Pons (tissue), 1 donor: ENCODE measurements at places on chromosomes 5 and 9.
A peak's percentile ranks its signal among the peaks of the same experiment; 100 is the strongest.

- peak; percentile 46 for DNase-seq
Observed at GRCh38 chr9:4666042-4666699, at the start of gene SPATA6L. Gene SPATA6L, minus strand, starts transcription at chr9:4666480. Its CDS starts 230 bp downstream, at chr9:4666250.

- no peak for DNase-seq
Observed at GRCh38 chr5:50745221-50745910, 78.9 kb downstream of the PARP8 start.

GRCh38 chr5:38780316-38780715 lies 65.5 kb upstream of the OSMR start:
- no peak for DNase-seq

DNA sequence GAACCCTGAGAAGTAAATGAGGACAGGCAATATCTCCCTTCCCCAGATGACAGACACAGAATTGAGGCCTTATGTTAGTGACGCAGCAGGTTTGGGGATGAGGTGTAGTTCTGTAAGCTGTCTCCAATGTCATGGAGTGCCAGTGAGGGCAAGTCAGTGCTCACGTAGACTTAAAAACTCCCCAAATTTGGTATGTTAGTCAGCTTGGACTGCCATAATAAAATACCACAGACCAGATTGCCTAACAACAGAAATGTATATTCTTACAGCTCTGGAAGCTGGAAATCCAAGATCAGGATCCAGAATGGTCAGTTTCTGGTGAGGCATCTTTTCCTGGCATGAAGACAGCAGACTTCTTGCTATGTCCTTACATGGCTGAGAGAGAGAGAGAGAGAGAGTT lies 14.9 kb downstream of the FOXI1 start:
- DNase-seq = no peak

- no peak for DNase-seq
Observed at GRCh38 chr9:136808806-136809158, 1.0 kb downstream of the RABL6 start.

DNA sequence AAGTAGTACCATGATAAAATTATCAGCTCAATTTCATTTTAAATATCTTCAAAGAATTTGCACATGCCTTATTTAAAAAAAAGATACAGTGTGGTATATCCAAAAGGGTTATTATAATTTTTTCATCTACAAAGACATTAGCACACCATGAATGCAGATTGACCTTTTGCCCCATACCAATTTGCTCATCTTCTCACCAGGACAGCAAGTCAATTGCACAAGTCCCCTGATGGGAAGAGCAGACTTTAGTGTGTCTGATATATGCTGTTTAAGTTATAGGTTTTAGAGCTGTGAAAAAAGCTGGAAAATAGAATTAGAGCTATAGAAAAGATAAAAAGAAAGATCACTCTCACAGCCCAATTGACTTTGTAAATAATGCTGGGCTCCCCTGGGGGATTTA lies 325.8 kb upstream of the CDH6 start:
- no peak for DNase-seq

DNA sequence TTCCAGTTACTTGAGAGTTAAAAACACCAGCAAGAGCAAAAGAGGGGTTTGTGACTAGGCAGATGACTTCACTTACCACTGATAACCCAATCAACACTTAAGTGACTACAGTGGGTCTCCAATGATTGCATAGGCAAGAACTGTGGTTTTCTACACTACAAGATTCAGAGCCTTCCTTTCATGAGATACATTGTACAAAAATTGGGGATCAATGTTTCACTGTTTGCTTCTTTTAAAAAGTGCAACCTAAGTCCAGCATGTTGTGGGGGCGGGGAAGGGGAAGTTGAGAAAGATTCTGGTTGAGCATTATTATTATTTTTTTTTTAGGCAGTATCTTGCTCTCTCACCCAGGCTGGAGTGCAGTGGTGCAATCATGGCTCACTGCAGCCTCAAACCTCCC lies 3.6 kb downstream of the IQGAP2 start:
- no peak for DNase-seq
